ENCODE measurements at places on chromosomes 11 and 22.

GRCh38 chr11:86954269-86955110, 705 bp downstream of the FZD4 start:
- DNase-seq = peak; percentile 46

GRCh38 chr22:19045094-19045493, 77.1 kb downstream of the DGCR2 start:
- DNase-seq = no peak

DNA sequence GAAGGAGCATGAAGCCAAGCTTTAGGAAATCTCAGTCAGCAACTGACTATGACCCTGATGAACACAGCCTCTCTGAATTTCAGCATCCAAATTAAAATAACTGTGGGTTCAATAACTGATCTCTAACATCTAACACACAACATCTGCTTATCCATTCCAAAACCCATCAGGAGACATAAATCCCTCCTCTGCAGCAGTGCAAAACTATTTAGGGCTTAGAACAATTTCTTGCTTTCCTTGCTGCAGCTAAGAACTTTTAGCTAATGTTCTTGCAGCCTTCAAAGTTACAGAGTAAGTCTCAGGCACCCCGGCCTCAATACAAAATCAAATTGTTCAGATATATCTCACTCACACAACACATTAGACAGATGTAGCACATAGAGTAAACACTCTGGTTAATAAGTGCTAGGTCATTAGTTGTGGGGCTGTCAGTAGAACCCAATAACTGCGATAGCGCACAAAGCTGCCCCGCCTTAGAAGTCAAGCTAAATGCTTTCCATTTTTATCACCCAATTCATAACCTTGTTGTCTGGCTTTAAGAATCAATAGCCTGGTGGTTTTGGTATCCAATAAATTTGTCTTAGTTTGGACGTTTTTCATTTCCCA, 139.6 kb downstream of the LARGE1 start:
- DNase-seq = no peak

- DNase-seq = peak; percentile 32
These were observed 1.0 kb downstream of the SYT12 start for GRCh38 chr11:67023957-67024353.

DNA sequence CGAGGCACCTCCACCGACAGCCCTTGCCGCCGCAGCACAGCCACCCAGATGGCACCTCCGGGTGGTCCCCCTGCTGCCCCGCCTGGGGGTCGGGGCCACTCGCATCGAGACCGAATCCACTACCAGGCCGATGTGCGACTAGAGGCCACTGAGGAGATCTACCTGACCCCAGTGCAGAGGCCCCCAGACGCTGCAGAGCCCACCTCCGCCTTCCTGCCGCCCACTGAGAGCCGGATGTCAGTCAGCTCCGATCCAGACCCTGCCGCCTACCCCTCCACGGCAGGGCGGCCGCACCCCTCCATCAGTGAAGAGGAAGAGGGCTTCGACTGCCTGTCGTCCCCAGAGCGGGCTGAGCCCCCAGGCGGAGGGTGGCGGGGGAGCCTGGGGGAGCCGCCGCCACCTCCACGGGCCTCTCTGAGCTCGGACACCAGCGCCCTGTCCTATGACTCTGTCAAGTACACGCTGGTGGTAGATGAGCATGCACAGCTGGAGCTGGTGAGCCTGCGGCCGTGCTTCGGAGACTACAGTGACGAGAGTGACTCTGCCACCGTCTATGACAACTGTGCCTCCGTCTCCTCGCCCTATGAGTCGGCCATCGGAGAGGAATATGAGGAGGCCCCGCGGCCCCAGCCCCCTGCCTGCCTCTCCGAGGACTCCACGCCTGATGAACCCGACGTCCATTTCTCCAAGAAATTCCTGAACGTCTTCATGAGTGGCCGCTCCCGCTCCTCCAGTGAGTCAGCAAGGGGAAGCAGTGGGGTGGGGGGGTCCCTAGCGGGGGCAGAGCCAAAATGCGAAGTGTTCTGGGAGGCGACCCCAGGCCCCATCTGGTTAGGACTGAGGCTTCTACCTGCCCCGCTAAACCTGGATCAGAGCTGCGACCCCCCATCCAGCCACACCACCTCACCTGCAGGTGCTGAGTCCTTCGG, 4.4 kb downstream of the FREY1 start:
- DNase-seq = no peak

- DNase-seq = no peak
These were observed 33.7 kb downstream of the CTTN start for GRCh38 chr11:70432065-70432464.

GRCh38 chr22:45134313-45134712, 29.4 kb upstream of the NUP50 start:
- no peak for DNase-seq

DNA sequence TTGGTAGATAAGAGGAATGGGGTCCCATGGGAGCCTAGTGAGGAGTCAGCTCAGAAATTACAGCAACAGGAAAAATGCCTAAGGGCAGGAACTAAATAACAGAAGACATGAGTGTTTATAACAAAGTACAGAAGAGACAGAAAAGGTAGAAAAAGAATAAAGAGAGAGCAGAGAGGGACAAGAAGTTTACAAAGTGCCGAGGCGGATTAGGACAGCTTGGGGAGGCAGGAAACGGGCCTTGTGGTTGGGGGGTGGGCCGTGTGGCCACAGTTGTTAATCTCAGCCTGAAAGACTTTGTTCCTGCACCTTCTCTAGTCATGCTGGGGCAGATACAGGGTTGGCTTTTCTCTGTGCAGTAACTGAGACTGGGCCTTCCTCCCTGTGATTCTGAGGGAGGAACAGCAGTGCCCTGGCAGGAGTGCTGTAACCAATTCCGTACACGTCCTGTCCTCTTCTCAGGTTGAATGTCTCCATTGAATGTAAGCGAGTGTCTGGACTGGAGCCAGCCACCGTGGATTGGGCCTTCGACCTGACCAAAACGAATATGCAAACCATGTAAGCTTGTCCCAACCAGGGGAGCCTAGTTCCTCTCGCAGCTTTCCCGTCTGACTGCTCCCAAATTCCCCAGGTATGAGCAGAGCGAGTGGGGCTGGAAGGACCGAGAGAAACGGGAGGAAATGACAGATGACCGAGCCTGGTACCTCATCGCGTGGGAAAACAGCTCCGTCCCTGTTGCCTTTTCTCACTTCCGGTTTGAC, 13.2 kb downstream of the NAA40 start:
- no peak for DNase-seq

GRCh38 chr11:96010683-96011082, 86.8 kb upstream of the MTMR2 start:
- DNase-seq = no peak

- DNase-seq = no peak
These were observed 66.0 kb downstream of the SHISAL1 start for GRCh38 chr22:44246615-44247326.

DNA sequence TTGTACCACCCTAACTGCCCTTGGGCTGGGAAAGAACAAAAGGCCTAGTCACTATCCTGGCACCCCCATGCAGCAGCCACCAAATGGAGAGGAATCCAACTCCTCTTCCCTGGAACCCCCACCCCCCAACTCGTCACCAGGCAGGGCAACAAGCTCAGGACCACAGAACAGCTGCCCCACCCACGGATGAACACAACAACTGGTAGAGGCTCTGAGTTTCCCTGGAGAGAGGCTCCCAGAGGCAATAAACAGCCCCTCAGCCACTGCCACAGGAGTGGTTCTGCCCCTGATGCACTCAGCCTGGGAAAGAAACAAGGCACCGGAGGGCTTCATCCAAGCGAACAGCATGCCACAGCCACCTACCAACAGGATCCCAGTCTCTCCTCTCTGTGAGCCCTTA, 778.4 kb upstream of the FAT3 start:
- DNase-seq = no peak

DNA sequence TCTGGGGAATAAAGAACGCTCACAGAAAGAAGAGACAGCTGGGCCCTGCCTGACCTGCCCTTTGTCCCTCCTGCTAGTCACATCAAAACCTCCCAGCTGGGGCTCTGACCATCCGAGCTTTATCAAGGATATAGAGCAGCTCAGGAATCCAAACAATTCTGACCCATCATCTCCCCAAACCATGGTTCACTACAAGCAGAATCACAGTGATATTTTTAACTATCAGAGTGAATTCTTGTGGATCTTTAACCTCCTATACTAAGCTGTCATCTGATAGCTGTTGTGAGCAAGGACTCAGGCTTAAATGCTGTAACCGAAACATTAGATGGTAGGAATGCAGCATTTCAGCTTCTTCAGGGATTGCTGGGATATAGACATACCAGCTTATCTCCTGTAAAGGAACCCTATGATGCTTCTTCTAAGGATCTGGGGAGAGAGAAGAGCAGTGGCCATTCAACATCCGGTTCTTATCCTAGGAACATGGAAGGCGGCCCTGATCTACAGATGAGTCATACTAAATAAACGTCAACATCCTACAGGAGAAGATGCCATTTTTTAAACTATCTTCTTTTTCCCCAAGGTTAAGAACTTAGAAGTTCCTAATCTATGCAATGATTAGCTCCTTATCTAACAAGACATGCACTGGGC, 84.7 kb upstream of the AKIP1 start:
- no peak for DNase-seq

DNA sequence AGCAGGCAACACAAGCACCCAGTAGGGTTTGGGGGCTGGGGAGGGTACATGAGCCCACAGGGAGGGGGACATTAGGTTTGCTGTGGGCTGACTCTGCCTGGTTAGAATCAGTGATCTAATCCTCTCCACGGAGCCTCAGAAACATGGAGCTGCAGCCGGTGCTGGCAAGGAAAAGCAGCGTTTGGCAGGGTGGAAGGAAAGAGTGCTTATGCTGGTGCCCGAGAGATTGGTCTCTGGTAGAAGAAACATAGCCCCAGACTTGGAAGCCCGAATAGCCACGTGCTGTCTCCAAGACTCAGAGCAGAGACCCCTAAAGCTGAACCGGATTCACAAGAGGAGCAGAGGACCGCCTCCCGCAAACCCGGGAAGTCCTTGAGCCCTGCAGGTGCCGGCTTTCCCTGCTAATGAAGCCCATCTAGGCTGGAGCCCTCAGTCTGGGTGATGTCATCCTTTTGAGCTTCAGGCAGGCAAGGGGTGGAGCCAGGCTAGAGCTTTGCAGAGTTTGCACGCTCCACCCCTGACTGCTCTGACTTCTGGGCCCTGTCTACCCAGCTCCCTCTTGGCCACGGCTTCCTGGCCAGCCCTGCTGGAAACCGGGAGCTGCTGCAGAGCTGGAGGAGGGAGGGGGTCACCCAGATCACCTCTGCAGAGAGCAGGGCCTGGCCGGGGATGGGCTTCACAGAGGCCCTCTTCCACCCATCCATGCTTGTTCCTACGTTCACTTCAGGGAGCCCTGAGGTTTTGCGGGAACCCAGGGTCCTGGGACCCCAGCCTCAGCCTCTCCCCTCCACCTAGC, 35.0 kb upstream of the JAM3 start:
- DNase-seq = peak; percentile 97

- no peak for DNase-seq
These were observed 35.1 kb upstream of the PRSS23 start for GRCh38 chr11:86765203-86765602.

- DNase-seq = no peak
These were observed 19.6 kb downstream of the MYRF start for GRCh38 chr11:61771985-61772455.

GRCh38 chr11:62398011-62398994, 20.5 kb upstream of the SCGB1A1 start:
- DNase-seq = no peak

- DNase-seq = no peak
These were observed 61.3 kb downstream of the IGLL5 start for GRCh38 chr22:22948651-22949571.

DNA sequence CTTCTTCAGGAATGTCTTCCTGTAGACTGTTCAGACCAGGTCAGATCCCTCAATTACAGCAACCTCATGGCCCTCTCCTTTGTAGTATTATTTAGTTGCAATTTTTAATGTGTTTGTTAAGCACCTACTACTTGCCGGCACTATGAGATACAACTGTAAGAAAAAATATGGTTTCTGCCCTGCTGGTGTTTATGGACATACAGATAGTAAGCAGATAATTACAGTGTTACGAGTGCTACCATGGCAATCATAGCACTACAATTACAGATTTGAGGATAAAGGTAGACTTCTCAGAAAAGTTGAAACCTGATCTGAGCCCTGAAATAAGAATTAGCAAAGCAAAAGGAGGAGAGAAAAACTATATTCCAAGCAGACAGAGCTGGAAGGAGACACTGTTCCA, 2.8 kb downstream of the LRRC51 start:
- DNase-seq = no peak

DNA sequence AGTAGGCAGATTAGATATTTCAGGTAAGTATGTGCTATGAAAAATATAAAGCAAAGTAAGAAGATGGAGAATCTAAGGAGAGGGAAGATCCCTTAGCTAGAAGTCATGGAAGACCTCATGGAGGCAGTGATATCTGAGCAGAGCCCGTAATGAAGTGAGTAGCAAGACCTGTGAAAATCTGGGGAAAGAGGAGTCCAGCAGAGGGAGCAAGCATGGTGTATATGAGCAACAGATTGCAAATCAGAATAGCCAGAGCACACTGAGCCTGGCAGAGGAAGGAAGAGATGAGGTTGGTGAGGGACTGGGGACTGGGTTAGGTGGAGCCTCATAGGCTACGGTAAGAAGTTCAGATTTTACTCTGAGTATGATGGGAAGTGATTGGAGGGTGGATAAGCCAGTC, 9.4 kb downstream of the LHFPL7 start:
- peak; percentile 8 for DNase-seq

DNA sequence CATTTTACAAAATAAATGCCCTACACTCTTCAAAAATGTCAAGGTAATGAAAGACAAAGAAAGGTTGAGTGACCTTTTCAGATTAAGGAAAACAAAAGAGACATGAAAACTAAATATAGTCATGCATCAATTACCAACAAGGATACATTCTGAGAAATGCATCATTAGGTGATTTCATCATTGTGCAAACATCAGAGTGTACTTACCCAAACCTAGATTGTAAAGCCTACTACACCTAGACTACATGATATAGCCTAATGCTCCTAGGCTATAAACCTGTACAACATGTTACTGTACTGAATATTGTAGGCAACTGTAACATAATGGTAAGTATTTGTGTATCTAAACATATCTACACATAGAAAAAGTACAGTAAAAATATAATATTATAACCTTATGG, 26.7 kb downstream of the INTS4 start:
- DNase-seq = no peak

DNA sequence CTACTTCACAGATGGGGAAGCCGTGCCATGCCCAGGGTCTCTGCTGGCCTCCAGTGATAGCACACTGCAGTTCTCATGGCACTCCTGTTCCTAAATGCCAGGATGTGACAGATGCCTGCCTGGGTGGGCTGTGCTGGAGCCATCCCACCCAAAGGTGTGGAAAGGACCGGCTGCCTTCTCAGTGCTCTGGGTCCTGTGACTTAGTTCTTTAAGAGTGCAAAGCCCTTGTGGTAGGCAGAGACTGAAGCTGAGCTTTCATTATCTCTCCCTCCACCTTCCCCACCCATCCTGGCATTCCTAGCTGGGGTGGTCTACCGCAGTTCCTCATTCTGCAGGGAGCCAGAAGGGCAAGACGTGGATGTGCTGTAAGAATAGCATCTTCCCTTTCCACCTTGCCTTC, 150.1 kb downstream of the CEP164 start:
- DNase-seq = no peak

All from G401 (cell line).